Ascending aorta (tissue), 2 donors: ENCODE measurements at places on chromosomes 5 and 9. TPM values are rescaled to one million over a fixed set of nuclear protein-coding genes. Genes with fewer than 3 reads are reported as not detected.

- DNase-seq: no peak
Measured at GRCh38 chr5:65066387-65067146, 297.8 kb downstream of the CWC27 start.

- no peak for DNase-seq
Measured at GRCh38 chr5:94690778-94691177, 72.3 kb downstream of the SLF1 start.

DNA sequence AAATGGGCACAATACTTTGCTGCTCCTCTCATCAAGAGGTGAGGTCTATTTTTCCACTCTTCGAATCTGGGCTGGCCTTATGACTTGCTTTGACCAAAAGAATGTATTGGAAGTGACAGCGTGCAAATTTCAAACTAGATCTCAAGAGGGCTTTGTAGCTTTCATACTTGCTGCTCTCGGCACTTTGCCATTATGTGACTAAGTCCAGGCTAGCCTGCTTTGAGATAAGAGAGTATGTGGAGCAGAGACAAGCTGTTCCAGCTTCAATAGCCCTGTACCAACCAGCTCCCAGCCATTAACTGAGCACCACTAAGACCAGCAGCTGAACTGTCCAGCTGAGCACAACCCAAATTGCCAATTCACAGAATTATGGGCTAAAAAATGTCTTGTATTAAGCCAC lies 124.6 kb downstream of the ACER2 start:
- DNase-seq: no peak

- DNase-seq: no peak
Measured at GRCh38 chr5:175920231-175920811, 47.8 kb downstream of the THOC3 start.

GRCh38 chr5:179768326-179769085 lies 25.3 kb upstream of the LTC4S start:
- no peak for DNase-seq

DNA sequence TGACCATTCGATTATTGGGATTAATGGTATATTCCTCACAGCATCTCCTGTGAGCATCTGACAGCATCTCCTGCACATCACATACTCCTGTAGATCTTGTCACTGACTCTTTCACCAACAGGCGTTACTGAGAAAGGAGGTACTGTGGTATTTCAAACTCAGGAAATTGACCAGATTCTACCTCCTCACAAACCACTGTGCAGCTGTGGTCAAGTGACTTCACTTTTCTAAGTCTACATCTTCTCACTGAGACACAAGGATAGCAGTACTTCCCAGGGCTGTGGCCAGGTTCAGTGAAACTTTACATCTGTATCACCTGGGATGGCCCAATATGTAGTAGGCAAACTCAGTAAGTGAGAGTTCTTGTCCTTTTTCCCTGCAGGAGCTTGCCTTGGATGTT lies 332.3 kb upstream of the ADAMTSL1 start:
- DNase-seq: no peak

GRCh38 chr5:134584662-134585061 lies 48.0 kb downstream of the SAR1B start:
- no peak for DNase-seq

DNA sequence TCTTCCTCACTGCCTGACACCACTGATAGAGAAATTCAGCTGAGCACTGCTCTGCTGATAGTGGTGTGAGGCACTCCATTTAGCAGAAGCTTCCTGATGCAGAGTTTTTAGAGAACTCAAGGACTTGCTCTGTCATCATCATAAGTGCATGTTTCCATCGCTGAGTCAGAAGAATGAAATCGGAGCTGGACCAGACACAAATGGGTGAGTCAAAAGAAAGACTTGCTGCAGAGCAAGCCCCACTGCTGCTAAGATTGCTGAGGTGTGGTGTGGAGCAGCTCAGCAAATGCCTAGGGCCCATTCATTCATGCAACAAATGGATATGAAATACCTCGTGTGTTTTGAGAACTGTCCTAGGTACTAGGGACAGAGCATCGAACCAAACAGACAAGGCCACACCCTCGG lies 410.2 kb upstream of the SLC30A5 start:
- peak; percentile 75 for DNase-seq

DNA sequence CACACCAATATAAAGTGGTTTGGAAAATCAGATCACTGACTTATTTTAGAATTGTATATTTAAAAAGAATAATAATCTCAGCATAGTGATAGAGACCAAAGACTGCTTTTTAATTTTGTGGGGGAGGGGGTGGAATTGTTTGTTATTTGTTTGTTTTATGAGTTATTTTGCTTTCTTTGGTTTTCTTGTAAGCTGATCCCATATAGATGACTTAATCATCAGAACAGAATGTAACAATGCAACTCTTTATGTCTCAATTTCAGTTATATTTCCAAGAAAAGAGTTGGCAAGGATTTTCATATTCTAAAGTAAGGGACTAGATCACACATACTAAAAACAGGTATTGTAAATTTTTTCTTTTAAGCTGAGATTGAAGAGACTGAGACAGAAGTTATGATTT lies 984.9 kb downstream of the TLE4 start:
- no peak for DNase-seq

- no peak for DNase-seq
Measured at GRCh38 chr5:134114886-134115805, 665 bp downstream of the TCF7 start.

- DNase-seq: no peak
Measured at GRCh38 chr9:94082553-94082952, 1.7 kb upstream of the PTPDC1 start.

GRCh38 chr5:1523793-1524480 lies at the start of gene LPCAT1:
Gene LPCAT1 (minus strand): TSS chr5:1523960. CDS start chr5:1523844, 116 bp downstream.
- peak; percentile 86 for DNase-seq

GRCh38 chr9:2531481-2531880 lies 90.1 kb upstream of the VLDLR start:
- DNase-seq: no peak

DNA sequence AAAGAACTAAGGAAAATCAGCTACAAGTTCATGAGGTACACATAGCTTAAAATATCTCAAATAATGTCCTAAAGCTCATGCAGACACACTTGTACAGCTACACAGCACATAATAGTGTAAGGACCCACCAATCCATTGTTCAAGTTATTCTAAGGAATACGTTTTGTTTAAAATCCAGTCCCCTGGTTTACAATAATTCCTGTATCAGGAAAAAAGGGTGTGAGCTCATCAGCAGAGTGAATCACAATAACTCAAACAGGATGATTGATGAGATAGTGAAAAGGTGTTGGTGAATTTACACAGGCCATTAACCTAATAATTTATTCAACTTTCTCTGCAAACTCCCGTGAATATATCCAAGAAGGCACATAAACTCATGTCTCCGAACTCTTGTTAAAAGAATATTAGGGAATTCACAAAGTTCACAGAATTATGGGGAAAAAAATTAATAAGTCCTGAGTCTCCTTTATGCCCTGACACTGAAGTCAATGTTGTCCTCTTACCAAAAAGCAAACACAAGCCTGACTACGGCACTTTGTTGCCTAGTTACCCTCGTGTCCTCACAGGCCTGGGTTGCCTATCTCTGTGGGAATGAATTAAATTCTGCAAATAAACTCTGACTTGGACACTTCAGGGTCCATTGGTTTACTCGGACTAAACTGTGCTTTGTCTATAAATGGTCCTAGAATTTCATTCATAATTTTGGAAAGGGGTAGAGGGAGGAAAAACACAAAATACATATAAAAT lies 142.8 kb upstream of the PDE4D start:
- no peak for DNase-seq

- DNase-seq: no peak
Measured at GRCh38 chr5:14810928-14811572, 60.5 kb downstream of the ANKH start.

GRCh38 chr9:8683496-8683895 lies 883.9 kb upstream of the DMAC1 start:
- DNase-seq: no peak

GRCh38 chr5:68279984-68280383 lies 64.4 kb downstream of the PIK3R1 start:
- DNase-seq: no peak

GRCh38 chr9:4894076-4894475 lies 91.0 kb upstream of the JAK2 start:
- DNase-seq: no peak

DNA sequence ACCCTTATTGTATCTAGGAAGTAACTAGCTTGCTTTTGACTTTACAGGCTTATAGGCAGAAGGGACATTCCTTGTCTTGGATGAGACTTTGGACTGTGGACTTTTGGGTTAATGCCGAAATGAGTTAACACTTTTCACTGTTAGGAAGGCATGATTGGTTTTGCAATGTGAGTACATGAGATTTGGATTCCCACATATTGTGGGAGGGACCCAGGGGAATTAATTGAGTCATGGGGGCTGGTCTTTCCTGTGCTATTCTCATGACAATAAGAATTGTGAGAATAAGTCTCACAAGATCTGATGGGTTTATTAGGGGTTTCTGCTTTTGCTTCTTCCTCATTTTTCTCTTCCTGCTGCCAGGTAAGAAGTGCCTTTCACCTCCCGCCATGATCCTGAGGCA lies 417.5 kb downstream of the HINT1 start:
- no peak for DNase-seq

DNA sequence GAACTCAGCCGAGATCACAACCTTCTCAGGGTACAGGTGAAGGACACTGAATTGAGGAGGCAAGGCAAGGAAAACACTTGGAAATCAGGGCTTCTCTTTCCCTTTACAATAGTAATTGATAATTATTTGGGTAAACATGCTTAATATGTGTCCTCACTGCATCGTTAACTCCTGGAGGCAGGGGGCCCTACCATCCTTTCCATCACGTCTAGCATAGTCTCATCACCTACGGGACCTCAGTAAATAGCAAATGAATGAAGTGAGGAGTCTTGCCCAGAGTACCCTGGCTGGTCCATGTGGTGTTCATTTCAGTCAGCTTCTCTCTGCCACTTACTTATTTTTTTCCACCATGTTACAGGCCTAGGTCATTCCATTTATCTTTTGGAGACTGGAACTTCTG lies 2.3 kb downstream of the F2RL1 start:
- DNase-seq: no peak

- no peak for DNase-seq
Measured at GRCh38 chr5:3025392-3025791, 273.9 kb upstream of the IRX2 start.

DNA sequence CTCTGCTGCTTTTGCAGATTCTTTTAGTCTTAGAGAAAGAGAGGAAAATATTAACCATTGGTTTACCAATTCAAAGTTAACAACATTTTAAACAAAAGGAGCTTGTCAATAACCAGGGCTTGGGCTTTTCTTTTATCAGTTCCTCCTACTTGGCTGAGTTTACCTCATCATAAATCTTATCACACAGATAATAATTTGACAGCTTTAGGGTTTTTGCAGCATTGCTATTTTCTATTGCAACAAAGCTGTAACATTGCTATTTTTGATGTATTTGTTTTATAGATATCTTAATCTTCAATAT lies 9.8 kb upstream of the ABL1 start:
- no peak for DNase-seq

- DNase-seq: no peak
Measured at GRCh38 chr9:38214432-38214831, 145.4 kb upstream of the SHB start.

DNA sequence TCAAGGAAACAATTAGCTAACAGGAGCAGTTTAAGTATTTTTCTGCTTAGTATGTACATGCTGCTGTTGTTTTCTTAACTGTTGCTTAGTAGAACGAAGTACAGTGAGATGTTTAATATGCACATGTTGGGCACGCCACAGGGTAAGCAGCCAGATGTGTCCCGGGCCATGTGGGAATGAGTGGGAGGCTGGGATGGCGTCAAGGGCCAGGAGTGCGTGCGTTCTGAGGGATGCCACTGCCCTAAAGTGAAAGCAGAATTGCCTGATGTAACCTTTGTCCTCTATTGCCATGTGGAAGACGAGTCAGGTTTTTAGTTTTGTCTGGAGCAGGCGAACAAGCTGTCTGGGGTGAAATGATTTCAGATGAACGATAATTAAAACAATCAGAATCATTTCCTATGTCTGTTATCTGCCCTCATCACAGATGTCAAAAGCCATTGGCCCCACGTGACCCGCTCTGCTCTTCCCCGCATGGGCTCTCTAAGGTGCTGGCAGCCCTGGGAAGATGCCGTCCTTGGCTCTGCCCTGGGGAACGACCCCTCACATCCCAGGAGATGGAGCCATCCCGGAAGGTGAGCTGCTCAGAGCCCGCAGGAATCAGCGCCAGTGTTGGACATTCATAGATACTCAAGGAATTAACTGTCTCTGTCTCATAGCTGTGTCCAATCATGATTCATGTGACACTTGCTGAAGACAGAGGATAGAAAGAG lies 356.6 kb upstream of the IRX4 start:
- DNase-seq: no peak

DNA sequence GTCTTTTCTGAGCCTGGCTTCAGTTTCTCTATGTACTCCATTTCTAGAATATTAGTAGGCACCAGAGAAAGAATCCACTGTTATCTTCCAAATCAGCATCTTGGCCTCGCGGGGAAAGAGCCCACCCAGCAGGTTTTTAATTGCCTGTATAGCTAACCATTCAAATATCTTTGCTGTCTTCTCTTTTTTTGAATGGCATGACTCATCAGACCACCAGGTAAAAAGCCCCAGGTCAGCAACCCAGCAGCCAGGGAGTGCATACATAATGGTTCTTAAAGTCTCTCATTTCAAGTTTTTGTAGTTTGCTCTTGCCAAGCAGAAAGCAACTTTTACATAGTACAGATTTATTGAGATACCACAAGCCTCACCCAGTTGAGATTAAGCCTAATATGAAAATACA lies 50.7 kb downstream of the TMEM167A start:
- no peak for DNase-seq

- DNase-seq: no peak
Measured at GRCh38 chr5:132423438-132423898, 54.0 kb downstream of the SLC22A5 start.

DNA sequence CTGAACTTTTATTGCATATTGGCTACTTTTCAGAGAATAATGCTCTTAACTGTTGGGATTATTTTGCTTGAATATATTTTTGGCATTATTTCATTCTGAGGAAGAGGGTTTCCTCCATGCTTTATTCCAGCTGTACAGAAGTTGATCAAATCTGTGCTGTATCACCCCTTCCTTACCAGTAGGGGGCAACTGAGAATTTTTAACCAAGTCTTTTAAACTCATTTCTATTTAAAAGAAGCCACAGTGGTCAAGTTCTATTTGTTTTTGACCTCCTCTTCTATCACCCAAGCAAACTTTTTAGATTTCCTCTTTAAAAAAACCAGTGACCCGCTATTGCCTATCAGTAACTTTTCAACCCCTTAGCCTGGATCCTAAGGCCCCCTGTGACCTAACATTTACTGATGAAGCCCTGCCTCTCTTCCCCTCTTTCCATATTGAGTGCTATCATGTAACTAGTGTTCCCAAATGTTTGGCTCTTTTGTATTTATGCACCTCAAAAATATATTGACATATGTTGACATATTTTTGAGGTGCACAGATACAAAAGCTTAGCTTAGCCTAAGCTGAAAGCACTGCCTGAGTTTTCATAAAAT lies 80.6 kb downstream of the FBXO4 start:
- no peak for DNase-seq

IRX2 gene
- not detected for total RNA-seq

DMRT3 gene
- not detected for total RNA-seq

PTPN3 gene
- total RNA-seq: 4.3 TPM

TAF11L13 gene
- total RNA-seq: not detected

IL33 gene
- 38.0 TPM for total RNA-seq

DAPK1 gene
- total RNA-seq: 17.8 TPM

OR2Y1 gene
- not detected for total RNA-seq

MTMR12 gene
- total RNA-seq: 19.5 TPM

PCDHA9 gene
- total RNA-seq: not detected

GPR150 gene
- 9.6 TPM for total RNA-seq
